CD8-positive, alpha-beta T cell (primary cell): ENCODE measurements at places on chromosomes 6 and 20.
A peak's percentile ranks its signal among the peaks of the same experiment; 100 is the strongest.

DNA sequence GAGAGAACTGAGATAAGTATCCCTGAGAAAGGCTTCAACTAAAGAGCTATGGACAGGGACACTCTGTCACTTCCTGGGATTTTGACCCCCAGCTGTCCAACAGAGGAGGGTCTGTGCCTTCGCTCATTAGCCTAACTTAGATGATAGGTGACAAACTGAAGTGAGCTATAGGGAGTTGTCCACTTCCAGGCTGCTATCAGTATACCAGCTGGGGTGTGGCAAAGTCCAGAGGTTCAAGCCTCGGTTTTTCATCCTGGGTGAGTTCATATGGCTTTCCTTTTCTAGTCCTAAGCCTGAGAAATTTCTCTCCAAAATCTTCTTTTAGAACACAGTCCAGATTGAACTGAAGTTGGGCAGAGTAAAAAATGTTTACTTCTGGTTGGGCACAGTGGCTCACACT lies 5.9 kb upstream of the PAQR8 start:
- no peak for DNase-seq

- no peak for DNase-seq
Observed at GRCh38 chr6:88574651-88575050, 388.8 kb downstream of the RNGTT start.

DNA sequence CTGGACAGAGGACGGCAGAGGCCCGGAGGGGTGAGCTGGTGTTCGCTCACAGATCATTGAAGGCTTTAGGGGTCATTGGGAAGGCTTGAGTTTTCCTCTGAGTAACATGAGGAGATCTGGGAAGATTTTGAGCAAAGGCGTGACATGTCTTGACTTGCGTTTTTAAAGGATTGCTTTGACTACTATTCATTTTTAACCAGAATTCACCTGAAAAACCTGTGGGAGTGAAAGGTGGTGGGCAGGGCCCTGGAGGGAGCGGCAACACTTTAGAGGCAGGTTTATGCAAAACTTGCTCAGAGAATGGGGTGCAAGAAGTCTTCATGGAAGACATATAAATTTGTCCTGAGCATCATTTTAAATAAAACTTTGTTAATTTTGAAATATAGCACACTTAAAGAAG lies 72.2 kb upstream of the EEF1E1 start:
- no peak for DNase-seq

DNA sequence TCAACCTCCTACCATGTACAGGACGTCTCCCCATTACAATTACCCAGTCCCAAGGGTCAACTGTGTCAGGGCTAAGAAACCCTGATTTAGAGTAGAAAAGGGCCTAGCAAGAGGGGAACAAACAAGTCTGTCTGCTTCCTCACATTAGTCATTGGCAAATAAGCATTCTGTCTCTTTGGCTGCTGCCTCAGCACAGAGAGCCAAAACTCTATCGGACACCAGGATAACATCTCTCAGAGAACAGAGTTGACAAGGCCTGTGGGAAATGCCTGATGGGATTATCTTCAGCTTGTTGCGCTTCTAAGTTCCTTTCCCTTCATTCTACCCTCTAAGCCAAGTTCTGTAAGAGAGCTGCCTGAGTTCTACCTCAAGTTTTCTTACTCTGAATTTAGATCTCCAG lies 19.0 kb upstream of the VSX1 start:
- DNase-seq: no peak

DNA sequence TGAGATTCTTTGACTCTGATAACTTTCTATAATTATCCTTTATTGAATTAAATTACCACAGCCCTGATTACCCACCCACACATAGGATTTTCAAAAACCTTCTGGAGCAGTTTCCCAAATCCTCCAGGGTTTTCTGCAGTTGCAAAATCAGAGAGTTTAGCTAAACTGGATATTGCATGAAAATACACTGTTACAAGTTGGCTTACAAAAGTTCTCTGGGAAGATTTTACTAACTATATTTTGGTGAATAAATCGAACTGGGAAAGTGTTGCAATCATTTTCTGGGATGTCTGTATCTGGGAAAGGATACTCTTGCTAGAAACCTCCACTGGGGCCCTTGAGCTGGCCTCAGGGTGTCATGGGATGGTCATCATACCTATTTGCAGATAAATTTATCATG lies 97.6 kb upstream of the STMND1 start:
- DNase-seq: no peak

GRCh38 chr6:81304466-81304865 lies 448.0 kb downstream of the TENT5A start:
- no peak for DNase-seq

GRCh38 chr20:43046966-43047365 lies 142.7 kb downstream of the PTPRT start:
- DNase-seq: no peak

DNA sequence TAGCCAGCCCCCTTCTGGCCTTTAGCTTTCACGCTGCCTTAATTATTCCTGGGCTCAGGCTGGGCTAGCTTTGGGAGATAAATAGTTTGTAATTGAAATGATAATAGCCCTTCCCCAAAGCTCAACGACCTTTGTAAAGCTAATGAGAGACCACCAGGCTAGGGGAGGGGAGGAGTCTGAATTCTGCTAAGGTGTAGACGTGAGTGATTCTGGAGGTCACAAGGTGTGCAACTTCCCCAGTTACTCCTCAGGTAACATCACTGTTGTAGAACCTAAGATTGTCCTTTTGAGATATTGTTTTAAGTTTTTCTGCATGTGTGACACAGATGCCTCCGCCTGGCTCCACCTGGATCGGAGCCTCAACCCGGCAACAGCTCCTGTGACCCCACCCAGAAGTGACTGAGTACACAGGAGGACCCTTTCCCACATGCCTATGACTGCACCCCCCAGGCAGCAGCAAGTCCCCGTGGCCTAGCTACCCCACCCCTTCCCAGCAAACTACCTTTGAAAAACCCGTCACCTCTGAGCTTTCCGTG lies 5.8 kb upstream of the GPR31 start:
- no peak for DNase-seq

DNA sequence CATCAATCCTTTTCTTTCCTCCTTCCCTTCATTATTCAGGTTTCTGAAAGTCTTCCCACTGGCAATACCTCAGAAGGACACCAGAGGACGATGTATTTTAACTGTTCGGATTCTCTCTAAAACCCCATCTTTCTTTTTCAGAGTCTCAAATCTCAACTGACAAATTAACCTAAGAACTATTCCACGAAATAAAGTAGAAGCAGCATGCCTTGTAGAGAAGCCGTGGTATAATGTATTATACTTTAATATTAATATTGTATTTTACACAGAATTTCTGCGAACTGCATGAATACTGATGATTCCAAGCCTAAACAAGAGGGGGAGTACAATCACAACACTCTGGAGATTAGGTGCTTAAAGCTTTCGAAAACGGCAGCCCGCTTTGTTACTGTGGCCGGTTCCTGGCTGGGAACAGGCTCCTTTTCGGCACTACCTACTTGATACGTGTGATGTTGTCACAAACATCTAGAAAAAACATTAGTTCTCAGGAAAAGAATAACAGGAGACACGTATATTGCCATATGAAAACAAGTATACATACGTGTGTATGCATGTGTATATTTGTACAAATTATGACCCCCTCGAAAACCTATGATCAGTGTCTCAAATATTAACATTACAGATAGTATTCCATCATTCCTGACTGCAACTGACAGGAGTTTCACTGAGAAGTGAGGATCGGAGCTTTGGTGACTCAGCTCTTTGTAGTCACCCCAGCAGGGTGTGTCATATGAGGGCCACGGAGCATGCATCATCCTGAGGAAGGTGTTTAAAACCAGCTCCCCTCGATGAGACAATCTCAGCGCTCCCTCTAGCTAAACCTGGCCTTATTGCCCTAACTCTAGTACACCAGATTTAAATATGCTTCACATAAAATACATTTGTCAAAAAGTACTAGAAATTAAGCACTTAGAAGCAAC lies 319.7 kb upstream of the TCF21 start:
- no peak for DNase-seq

- no peak for DNase-seq
Observed at GRCh38 chr6:45718131-45718530, 297.5 kb downstream of the CLIC5 start.

DNA sequence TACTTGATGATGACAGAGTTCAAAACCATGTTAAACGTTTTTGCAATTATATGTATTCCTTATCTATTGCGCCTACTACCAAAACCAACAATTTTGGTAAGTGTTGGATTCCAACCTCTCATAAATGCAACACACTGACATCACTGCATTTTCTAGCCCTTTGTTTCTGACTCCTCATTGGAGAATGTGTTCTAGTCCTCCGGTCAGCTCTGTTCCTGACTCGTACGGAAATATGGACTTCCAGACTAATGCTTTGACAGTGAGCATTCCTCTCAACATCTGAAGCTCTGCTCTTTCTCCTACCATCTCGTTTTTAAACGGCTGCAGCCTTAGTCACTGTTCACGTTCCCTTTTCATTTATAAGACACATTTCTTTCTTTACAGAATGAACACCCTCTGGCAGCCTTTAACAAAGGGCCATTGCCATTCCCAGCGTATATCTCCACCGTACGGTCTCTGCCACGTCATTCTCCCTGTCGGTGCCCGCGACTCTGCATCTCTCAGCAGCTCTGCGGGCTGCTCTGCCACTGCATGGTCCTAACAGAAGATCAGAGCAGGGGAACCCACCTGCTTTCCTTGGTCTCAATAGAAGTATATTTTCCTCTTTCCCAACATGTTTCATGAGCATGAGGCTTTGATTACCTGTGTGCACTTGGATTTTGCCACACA lies 103.0 kb upstream of the SYNDIG1 start:
- no peak for DNase-seq

- DNase-seq: no peak
Observed at GRCh38 chr20:38867062-38867359, 59.2 kb upstream of the FAM83D start.

- no peak for DNase-seq
Observed at GRCh38 chr6:43402820-43403219, 24.5 kb upstream of the ABCC10 start.

GRCh38 chr6:41594326-41594725 lies 43.9 kb upstream of the MDFI start:
- DNase-seq: no peak

DNA sequence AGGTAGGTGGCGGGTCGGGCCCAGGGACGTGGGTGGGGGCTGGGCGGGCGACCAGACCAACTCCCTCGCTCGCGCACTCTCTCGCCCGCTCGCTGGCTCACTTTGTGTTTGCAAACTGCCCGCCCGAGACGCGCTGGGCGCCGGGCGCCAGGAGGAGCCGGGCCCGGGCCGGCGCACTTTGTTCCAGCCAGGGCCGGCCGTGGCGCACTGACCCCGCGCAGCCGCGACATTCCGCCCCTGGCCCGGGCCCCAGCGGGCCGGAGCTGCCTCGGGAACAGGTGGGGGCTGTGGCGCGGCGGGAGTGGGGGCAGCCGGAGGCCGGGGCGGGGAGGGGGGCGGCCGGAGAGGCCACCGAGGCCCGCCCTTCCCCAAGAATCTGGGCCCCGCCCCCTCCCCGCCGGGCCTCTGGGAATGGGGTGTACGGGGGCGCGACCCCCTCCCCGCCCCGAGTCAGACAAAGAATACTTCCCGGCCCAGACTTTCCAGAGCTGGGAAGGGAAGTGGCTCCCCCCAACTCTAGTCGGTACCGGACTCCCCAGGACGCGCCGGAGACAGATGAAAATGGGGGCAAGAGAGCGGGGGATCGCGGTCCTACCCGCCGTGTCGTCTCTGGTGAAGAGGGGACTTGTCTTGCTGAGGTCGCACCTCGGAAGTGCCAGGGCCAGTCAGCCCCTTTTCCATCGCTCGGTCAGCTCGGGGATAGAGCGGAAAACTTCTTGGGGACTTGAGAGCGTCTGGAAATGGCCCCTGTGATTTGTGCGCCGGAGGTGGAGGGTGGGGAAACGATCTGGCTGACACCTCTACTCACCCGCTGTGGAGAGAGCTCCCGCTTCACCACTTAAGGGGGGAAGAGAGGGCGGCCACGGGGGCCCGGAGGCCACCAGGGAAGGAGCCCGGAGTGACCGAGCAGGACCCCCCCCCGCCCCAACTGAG lies 951 bp downstream of the FOXP4 start:
- peak; percentile 66 for DNase-seq

- no peak for DNase-seq
Observed at GRCh38 chr6:46734867-46735719, at the start of gene PLA2G7. TSS of gene PLA2G7 (minus strand) at chr6:46735375. CDS start at chr6:46722891, 12,484 bp downstream.

- DNase-seq: no peak
Observed at GRCh38 chr20:37901240-37901639, 1.7 kb upstream of the VSTM2L start.

DNA sequence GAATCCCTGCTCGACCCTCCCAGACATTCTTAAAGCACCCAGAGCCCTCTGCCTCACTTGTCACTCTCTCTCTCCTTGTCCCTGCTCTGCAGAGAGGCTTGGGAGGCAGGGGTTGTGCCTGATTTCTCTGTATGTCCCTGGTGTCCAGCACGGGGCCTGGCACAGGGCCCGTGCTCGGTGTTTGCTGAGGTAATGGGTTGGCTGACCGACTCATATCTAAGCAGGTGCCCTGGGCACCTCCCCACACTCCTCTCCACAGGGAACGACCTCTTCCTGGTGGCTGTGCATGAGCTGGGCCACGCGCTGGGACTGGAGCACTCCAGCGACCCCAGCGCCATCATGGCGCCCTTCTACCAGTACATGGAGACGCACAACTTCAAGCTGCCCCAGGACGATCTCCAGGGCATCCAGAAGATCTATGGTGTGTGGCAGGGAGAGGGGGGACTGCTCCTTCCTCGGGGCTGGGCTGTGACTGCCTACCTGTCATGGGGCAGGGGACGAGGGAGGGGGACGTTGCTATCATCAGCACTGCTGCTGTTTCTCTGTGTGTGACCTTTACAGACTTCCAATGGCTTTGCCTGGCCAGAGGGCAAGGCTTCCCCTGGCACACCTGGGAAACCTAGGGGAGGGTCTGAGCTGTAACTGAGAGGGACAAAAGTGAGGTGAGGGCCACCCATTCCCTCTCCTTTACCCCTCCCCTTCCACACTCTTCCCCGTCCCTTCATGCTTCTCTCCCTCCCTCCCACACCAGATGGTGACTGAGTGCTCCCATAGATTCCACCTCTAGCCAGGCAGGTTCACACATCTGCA lies 14.2 kb downstream of the MMP24OS start:
- no peak for DNase-seq

GRCh38 chr6:159862103-159862502 lies 28.7 kb upstream of the MAS1 start:
- peak; percentile 70 for DNase-seq

DNA sequence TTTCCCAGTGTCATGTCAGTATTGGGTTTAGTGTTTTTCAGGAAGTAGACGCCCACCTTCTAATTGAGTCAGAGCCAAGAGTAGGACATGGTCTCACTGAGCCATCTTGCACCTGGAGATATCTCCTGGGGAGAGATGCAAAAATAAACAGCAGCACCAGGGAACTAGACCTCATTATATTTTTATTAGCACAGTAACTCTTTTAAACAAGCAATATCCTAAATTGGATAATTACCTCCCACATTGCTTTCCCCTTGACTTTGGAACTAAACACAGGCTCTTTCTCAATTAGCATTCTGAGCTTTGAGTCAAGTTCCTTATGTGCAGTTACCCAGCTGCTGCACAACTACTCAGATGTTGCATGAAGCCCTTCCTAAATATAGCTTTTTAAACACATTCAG lies 175.4 kb downstream of the IBTK start:
- DNase-seq: no peak

GRCh38 chr20:51182571-51182970 lies 159.7 kb upstream of the KCNG1 start:
- no peak for DNase-seq

- DNase-seq: no peak
Observed at GRCh38 chr6:163474581-163474980, 60.1 kb downstream of the QKI start.
